ENCODE measurements at places on chromosomes 7 and 10. TPM values are rescaled to one million over a fixed set of nuclear protein-coding genes. Genes with fewer than 3 reads are reported as not detected.
A peak's percentile ranks its signal among the peaks of the same experiment; 100 is the strongest.

DNA sequence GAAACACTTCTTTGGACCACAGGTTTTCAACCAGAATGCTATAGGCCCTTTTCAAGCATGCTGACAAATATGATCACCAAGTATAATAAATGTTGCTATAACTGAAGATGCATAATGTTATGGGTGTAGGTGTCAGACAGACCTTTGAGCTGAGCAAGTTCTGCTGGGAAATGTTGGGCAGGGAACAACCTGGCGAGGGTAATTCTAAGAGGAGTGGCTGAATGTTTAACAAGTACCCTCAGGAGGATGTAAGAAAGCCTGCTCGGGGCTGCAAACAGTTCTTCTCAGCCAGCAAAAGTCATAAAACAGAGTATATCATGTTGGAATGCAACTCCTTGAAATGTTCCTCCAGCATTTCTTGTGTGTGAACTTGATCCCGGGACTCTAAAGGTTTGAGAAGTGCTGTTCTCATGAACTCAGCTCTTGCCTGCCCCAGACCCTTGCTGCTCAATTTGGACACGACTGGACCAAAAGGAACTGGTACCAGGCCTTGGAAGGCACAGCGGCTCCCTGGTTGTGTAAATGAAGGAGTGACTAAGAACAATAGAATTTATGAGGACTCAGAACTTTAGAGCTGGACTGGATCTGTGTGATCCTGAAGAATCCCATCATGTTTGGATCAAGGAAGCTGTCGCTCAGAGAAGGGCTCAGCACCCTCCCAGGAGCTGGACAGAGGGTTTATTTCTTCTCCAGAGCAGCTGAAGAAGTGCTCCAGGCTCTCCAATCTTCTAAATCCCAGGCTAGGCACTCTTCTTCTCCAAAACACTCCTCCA is 143.2 kb upstream of the ANK3 start:
- H3K27me3 ChIP-seq = no peaks in the 10 kb centered on the region
- DNase-seq = no peak
- no peak overlapping the region for H3K4me3 ChIP-seq
- H3K27ac ChIP-seq = no peak overlapping the region
- no peaks in the 10 kb centered on the region for H3K36me3 ChIP-seq
- peaks cover 29% of the 10 kb centered on the region for H3K4me1 ChIP-seq

- no peaks in the 10 kb centered on the region for H3K27me3 ChIP-seq
- H3K4me1 ChIP-seq = peaks cover 9% of the 10 kb centered on the region
- H3K4me3 ChIP-seq = no peak overlapping the region
Observed at GRCh38 chr7:1691096-1691495, 21.0 kb downstream of the ELFN1 start.

DNA sequence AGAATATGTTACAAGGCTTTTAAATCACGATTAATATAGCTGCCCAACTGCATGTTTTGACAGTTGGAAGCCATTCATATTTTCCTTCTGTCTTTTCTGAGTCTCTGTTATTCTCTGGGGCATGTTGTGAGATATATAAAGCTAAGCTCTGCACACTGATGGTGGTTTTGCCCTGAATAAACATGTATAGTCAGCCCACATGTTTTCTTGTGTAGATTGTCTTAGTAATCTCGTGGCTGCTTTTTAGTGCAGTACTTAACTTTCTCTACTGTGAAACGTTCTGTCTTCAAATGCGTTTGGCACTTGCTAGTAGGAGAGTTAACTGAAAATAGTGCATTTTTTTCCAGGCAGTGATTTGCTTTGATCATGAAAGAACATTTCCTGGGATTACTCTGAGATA is 268.5 kb downstream of the DNAJB9 start:
- no peaks in the 10 kb centered on the region for H3K4me1 ChIP-seq
- no peak for DNase-seq
- H3K36me3 ChIP-seq = no peaks in the 10 kb centered on the region
- H3K27me3 ChIP-seq = no peaks in the 10 kb centered on the region
- no peak overlapping the region for H3K27ac ChIP-seq
- no peak overlapping the region for H3K4me3 ChIP-seq

GRCh38 chr7:146565872-146566271 is 449.3 kb downstream of the CNTNAP2 start:
- H3K27me3 ChIP-seq = no peaks in the 10 kb centered on the region
- no peaks in the 10 kb centered on the region for H3K4me1 ChIP-seq
- H3K36me3 ChIP-seq = no peaks in the 10 kb centered on the region
- no peak overlapping the region for H3K27ac ChIP-seq
- H3K4me3 ChIP-seq = no peak overlapping the region
- no peak for DNase-seq

- peaks cover 2% of the 10 kb centered on the region for H3K27me3 ChIP-seq
- no peak overlapping the region for H3K4me3 ChIP-seq
- peak; percentile 59 for DNase-seq
- no peaks in the 10 kb centered on the region for H3K4me1 ChIP-seq
- no peaks in the 10 kb centered on the region for H3K36me3 ChIP-seq
Observed at GRCh38 chr7:1176891-1177373, 16.9 kb upstream of the ZFAND2A start.

GRCh38 chr10:110508159-110508788 is 10.6 kb downstream of the DUSP5 start:
- H3K27me3 ChIP-seq = no peaks in the 10 kb centered on the region
- no peak for DNase-seq
- H3K27ac ChIP-seq = no peak overlapping the region
- peaks cover 9% of the 10 kb centered on the region for H3K4me1 ChIP-seq
- H3K36me3 ChIP-seq = peaks cover 8% of the 10 kb centered on the region
- H3K4me3 ChIP-seq = no peak overlapping the region

GRCh38 chr10:35208536-35208935 is 81.9 kb downstream of the CREM start:
- H3K36me3 ChIP-seq = peaks cover 5% of the 10 kb centered on the region
- DNase-seq = peak; percentile 45
- peak overlapping the region; percentile 88 for H3K27ac ChIP-seq
- peak overlapping the region; percentile 49 for H3K4me3 ChIP-seq

DNA sequence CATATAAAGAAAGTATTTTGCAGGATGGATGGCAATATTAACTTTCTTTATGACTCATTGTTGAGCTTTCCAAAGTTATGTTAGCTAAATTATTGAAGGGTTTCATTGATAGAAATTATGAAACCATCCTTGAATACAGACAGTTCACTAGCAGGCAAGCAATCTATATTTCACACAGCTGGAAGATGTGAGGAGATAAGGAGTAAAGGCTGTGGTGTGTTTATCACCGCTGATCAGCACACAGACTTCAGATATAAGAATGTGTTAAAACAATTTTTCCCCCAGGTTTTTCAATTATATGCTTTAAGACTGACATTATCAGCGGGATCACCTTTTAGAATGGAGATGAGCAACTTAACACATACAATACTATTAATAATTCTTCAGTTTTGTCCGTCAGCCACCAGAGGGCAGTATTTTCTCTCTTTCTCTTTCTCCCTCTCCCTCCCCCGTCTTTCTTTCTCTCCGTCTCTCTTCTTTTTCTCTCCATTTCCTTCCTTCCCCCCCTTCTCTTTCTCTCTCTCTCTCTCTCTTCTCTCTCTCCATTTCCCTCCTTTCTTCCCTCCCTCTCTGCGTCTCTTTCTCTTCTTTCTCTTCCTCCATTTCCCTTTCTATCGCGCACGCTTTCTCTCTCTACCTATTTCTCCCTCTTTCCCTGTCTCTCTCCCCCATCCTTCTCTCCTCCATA is 62.9 kb upstream of the FAM171A1 start:
- no peaks in the 10 kb centered on the region for H3K36me3 ChIP-seq
- peak overlapping the region; percentile 51 for H3K4me3 ChIP-seq
- no peaks in the 10 kb centered on the region for H3K4me1 ChIP-seq
- no peaks in the 10 kb centered on the region for H3K27me3 ChIP-seq
- H3K27ac ChIP-seq = no peak overlapping the region

GRCh38 chr7:499853-500485 is 19.7 kb downstream of the PDGFA start:
- no peak overlapping the region for H3K27ac ChIP-seq
- H3K4me3 ChIP-seq = no peak overlapping the region
- H3K4me1 ChIP-seq = peaks cover 14% of the 10 kb centered on the region

GRCh38 chr10:90420637-90421318 is 437.1 kb downstream of the HTR7 start:
- no peak overlapping the region for H3K27ac ChIP-seq
- H3K27me3 ChIP-seq = no peaks in the 10 kb centered on the region
- no peaks in the 10 kb centered on the region for H3K36me3 ChIP-seq
- no peaks in the 10 kb centered on the region for H3K4me1 ChIP-seq
- DNase-seq = no peak
- H3K4me3 ChIP-seq = no peak overlapping the region

DNA sequence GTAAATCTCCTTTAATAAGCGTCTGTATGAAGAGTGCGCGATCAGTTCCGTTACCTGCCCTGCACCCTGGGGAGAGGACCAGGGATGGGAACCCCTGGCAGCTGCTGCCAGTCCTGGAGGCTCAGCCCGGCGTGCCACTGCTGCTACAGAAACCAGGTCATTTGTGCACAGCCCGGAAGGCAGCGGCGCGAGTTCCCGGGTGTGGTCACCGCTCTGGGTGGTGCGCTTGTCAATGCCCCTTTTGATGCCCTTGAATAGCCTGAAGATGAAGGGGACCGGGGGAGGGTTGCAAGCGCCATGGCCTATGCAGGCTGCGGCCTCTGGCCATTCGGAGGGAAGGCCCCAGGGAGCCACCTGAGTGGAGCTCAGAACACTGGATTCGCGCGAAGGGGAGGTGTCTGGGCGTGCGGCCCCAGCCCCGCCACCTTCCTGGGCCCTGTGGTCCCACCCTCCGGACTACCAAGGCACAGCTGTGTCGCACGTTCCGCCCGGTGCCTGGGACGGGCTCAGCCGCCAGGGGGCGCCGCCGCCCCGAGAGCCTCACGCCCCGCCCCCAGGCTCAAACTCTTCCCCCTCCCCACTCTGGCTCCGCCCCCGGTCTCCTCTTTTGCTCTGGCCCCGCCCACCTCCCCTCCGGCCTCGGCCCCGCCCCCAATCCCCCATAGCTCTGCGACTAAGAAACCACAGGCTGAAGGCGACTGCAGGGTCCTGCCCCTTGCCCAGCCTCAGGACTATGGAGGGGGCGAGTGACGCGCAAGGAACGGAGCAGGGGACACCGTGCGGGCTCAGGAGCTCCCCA is 16.5 kb downstream of the AP5Z1 start:
- H3K4me3 ChIP-seq = peak overlapping the region; percentile 61
- H3K27me3 ChIP-seq = no peaks in the 10 kb centered on the region
- peak overlapping the region; percentile 4 for H3K27ac ChIP-seq
- H3K36me3 ChIP-seq = peaks cover 47% of the 10 kb centered on the region
- H3K4me1 ChIP-seq = peaks cover 6% of the 10 kb centered on the region

- H3K27me3 ChIP-seq = no peaks in the 10 kb centered on the region
- H3K4me3 ChIP-seq = no peak overlapping the region
- no peaks in the 10 kb centered on the region for H3K4me1 ChIP-seq
- no peak for DNase-seq
- H3K27ac ChIP-seq = no peak overlapping the region
- H3K36me3 ChIP-seq = no peaks in the 10 kb centered on the region
Observed at GRCh38 chr10:33635967-33636515, 301.6 kb upstream of the NRP1 start.

DNA sequence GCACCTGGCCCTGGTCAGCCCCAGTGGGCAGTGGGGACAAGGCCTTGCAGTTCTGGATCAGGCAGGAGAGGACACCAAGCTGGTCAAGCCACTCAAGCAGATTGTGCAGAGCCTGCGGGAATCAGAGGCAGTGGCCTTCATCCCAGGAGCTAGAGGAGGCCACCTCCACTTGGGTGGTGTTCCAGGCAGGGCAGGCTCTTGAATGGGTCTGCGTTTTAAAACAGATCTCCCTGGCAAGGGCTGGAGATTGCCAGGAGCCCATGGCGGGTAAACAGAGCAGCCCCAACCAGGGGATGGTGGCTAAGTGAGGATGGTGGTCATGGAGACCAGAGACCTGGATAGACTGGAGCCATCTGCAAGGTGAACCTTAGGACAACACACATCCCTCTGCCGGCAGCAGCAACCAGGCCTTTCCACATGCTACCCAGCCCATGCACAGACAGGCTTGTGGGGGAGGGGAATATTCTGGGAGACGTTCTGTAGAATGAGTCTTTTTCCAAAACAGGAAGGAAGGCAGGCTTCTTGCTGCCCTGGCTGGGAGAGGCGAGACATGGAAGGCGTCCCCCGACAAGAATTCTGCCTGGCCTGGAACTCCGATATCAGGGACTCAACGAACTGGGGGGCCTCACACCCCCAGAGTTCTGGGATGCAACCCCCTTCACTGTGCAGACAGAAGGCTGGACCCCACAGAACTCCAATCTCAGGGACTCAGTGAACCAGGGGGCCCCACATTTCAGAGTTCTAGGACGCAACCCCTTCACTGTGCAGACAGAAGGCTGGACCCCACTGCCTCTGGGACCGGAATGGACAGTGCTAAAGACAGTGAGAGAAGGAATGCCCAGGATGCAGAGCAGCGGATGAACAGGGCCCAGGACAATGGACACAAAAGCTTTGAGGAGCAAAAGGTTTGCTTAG is 264.8 kb downstream of the PTPRN2 start:
- H3K27ac ChIP-seq = no peak overlapping the region
- H3K36me3 ChIP-seq = no peaks in the 10 kb centered on the region
- H3K4me3 ChIP-seq = no peak overlapping the region
- DNase-seq = no peak
- H3K27me3 ChIP-seq = peaks cover 3% of the 10 kb centered on the region

DNA sequence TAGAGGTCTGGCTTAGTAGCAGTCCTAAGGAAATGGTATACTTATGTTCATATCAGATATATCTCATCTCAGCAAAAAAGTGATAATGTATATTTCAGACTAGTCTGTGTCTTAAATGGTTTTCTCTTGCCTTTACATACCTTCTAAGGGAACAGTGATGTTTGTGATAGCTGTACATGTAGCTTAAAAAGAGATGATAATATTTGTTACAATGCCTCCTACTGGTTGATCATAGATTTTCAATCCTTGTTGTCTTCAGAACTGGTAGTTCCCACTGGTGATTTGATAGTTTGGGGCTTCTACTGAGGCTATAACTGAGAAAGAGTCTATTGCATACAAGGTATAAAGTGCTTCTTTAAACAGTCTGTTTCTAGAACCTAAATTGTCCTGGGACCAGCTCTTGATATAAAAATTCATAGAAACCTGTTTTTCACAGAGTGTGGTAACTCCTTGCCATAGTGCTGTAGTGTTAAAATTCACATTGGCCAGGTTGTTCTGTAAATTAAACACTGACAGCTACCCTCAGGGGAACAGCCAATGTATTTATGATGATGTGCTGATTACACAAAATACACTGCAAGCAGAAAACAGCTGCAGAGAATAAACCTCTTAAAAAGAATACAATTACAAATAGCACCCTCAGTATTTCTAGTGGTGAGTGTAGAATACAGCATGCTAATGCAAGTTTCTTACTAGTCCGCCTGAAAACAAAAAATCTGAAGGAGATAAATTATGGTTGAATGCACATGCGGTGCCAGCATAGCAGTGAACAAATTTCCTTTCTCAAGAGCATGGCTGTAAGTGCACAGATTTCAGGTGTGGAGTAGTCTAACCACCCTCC is 90.3 kb downstream of the BTRC start:
- no peaks in the 10 kb centered on the region for H3K36me3 ChIP-seq
- peaks cover 26% of the 10 kb centered on the region for H3K4me1 ChIP-seq
- no peaks in the 10 kb centered on the region for H3K27me3 ChIP-seq
- no peak for DNase-seq
- H3K27ac ChIP-seq = no peak overlapping the region

DNA sequence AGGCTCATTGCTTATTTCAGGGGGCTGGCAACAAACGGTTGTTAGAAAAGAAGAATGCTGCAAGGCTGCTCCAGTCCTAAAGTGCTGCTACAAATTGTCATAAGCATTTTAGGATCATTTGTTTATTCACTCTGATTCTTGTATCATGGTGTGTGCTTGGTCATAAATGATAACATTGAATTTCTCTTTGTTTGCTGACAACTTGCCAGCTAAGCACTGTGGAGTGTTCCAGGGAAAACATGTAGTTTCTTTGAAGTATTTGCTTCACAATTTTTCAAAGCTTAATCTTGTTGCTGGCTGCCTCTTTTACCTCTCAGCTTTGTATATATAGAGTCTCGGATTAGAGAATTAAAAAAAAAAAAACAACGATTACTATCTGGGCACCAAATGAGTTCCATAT is 263.0 kb downstream of the PHF14 start:
- no peak overlapping the region for H3K27ac ChIP-seq
- no peak overlapping the region for H3K4me3 ChIP-seq

MYL7 gene
- total RNA-seq = not detected

CYP3A5 gene
- total RNA-seq = 0.12 TPM

Measured in psoas muscle (tissue), 8 donors.